ENCODE measurements at places on chromosomes 6 and 20.

GRCh38 chr6:49576618-49577017 lies 26.1 kb downstream of the C6orf141 start:
- DNase-seq: no peak

DNA sequence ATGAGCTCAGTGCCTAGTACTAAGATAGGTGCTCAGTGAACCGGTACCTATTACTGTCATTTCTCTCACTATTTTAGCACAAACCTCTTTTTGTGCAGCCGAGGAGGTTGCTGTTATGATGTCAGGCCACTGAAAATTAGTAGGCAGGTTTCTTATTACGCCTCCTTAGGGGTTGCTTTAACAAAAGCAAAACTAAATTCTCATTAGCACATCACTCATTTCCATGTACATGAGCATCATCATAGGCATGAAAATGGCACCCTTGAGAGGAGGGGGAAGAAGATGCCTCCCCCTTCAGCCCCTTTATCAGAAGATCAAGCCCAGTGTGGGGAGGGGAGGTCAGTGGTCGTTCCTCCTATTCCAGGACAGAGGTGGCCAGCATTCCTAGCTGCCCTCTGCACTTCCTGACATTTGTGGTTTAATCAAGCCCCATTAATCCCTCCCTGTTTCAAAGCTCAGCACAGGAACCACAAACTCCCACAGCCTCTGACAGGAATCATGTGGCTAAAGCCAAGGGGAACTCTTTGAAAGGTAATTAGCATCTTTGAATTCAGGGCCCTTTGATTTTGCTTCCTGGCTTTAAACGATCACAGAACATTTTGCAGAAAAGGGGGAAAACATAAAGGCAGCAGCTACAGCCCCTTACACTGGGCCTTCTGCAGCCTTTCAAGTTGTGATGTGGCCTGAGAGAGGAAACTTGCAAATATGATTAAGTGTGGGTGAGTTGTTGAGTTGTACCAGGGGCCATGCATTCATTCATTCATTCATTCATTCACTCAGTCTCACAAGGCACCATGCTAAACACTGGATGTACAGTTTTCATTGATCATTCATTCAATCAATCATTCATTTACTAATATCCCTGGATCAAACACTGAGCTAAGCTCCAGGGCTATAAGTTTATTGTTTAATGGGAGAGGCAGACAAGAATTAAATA lies 31.9 kb upstream of the PSMF1 start:
- no peak for DNase-seq

DNA sequence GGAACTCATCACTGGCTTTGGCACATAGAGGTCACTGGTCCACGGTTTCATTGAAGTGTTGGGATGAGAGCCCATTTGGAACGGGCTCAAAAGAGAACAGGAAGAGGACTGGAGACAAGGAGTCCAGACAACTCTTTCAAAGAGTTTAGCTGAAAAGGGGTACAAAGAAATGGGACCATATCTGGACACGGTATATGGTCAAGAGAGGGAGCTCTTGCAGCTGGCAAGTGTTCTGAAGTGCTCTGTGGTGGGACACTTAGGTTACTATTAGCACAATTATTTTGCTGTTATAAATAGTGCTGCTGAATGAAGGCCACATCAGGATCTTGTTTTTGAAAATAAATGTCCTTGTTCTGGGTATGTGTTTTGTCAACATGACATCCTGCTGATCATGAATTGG lies 4.6 kb downstream of the SGK2 start:
- no peak for DNase-seq

DNA sequence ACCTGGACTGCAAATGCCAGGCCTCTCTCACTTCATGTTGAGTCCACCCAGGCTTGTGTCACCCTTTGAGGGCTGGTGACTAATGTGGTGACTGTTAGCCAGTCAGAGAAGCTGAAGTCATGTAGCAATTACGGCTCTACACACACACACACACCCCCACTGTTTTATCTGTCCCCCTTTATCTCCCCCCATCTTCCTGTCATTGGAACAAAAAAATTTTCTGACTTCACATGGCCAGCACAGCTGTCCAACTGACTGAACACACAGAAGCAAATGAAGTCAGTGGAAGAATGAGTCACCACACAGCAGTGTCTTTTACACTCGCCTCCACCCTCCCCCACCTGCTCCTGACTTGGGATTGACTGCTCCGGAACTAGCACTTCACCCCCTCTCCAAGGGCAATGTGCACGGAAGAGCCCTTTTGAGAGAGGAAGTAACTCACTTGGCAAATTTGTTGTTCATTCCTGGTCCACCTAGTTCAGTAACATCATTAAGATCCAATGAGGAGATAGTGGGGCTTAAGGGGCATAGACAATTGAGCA lies 198.0 kb downstream of the RNF144B start:
- no peak for DNase-seq

DNA sequence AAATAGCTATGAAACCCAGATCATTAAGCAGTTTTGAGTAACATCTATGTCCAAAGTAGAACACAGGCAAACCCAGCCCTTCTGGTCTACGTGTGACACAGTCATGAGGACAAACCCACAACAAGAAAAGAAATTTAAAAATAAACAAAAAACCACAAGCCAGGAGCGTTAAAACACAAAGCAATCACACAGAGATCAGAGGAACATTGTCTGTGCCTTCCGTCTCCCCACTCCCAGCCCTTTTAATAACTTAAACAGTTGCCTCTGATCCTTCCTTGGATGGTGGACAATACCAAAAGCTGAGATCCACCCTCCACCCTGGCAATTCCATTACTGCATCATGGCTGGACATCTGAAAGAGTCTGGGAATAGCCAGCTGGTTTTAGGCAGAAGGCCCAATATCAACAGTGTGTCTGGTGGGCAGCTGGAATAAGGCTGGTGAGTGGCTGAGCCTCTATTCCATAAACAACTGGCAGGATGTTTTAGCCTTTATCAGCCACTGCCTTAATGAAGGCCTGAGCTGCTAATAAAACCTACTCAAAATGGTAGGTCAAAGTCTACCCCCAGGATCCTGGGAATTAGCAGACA lies 15.7 kb upstream of the LAMA4 start:
- no peak for DNase-seq

- DNase-seq: no peak
These were observed 19.8 kb downstream of the RFPL4B start for GRCh38 chr6:112366695-112367553.

DNA sequence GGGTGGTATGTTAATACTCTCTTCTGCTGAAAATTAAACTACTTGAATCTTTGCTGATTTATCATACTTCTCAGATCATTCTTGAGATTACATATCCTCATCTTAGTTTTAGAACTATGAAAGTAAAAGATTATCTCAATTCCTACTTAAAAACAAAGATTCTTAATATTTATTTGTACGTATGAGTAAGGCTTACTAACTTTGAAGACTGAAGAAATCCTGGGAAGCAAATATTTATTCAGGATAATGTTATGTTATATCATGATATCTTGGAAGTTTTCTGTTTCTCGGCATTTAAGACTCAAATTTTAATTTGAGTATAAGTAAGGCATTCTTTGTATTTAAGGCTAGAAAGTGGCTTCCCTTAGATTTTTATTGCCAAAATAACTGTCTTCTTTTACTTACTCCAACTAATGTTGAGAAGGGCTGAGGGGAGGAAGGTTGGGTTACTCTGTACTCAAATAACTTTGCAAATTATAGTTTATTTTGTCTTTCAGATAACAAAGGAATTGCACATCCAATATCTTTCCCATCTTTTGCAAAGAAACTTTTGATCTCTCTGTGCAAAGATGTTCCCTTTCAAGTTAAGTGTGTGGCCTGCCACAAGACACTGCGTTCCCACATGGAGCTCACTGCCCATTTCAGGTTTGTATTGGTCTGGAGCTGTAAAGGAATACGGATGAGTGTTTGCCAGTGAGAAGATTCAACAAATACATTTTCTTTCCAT lies 30.5 kb upstream of the BAG2 start:
- no peak for DNase-seq

- DNase-seq: no peak
These were observed 78.6 kb downstream of the AIG1 start for GRCh38 chr6:143139239-143139784.

GRCh38 chr6:6600875-6601274 lies 12.4 kb downstream of the LY86 start:
- DNase-seq: no peak

DNA sequence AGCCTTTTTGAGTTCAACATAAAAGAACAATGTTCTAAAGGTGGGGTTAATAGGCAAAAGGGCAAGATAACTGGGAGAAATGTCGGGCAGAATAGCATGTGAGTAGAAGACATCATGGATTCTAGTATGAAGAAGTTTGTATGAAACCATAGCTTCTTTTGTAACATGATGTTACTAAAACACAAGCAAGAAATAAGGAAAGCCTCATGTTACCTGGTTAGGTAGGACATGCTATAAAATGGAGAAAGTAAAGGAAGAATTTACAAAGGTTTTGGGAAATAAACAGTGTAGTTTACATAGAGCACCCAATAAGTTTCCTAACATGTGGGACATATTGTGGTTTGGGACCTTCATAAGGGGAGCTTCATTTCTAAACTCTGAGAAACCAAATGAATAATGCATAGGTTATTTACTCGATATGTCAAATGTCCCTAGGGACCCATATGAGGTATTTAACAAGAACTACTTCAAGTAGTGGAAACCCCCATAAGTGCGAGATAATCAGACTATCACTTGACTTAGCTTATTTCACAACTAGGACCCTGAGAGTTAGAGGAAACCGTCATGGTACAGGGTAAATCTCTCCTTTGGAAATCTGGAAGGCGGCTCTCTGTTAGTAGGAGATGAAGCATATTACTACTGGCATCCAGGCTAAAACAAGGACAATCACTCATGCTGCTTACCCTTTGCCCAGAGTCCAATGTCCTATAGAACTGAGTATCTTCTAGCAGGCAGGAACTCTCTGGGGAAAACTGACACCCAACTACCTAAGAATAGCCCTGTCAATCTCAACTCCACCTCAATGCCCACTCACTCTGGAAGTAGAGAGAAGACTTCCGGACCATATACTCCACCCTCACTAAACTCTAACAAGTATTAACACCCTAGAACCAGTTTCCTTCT lies 57.5 kb downstream of the ILRUN start:
- no peak for DNase-seq

- no peak for DNase-seq
These were observed 66.7 kb downstream of the TMEM170B start for GRCh38 chr6:11604215-11604614.

DNA sequence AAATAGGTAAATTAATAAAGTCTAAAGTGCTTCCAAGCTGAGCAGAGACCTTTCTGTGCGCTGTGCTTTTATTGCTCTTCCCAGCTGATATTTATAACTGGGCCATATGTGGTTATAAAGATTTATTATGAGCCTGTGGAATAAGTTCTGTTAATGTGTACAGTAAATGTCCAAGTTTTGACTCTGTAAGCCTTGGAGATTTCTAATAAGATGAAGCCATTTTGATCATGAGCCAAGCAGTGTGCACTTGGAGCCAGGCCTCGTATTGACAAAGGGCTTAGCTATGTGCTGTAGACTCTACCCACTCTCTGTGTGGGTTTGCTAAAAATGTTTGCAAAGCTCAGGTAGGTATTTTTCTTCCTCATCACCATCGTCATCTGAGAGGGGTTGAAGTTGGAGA lies 361.1 kb downstream of the FOXA2 start:
- no peak for DNase-seq

DNA sequence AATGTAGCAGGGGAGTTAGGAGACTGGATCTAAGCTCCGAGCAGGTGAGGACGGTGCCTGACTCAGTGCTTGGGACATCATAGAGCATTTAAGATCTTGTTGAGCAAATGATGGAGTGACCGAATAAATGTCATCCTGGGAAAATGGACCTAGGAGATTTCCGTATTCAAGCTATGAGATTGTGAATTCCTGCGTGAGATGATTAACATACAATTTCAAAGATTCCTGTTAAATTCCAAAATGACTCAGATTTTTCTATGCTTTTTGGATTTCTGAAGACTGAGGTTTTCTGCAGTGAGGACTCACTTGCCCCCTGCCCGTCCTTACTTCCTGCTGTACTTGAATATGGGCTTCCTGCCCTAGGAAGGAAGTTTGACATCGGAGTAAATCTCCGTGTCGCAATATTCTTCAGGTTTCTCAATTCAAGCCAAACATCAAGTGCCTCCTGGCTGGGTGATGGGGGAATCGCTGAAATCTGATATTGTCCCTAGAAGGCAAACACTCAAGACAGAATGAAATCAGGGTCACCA lies 5.2 kb downstream of the SYTL3 start:
- no peak for DNase-seq

DNA sequence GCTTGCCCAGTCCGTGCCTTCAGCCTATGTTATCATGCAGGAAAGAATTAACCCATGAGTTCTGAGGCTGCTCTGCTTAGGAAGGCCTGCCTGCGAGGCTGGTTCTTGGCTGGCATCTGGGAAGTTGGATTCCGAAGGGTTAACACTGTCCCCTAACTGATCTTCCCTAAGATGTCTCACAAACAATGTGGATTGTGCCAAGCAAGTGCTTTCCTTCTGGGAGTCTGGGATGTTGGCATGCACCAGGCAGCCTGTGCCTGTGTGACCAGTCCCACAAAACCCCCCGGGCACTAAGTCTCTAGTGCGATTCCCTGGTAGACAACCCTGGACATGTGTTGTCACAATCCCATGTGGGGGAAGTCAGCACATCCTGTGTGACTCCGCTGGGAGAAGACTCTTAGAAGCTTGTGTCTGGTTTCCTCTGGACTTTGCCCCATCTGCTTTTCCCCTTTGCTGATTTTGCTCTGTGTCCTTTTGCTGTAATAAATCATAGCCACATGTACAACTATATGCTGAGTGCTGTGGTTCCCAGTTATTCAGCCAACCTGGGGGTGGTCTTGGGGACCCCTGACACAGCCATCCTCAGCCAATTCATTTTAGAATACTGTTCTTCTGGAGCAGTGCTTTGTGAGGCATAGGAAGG lies 83.8 kb downstream of the SLC22A23 start:
- DNase-seq: no peak

GRCh38 chr20:23679133-23680092 lies 9.4 kb downstream of the CST4 start:
- no peak for DNase-seq

DNA sequence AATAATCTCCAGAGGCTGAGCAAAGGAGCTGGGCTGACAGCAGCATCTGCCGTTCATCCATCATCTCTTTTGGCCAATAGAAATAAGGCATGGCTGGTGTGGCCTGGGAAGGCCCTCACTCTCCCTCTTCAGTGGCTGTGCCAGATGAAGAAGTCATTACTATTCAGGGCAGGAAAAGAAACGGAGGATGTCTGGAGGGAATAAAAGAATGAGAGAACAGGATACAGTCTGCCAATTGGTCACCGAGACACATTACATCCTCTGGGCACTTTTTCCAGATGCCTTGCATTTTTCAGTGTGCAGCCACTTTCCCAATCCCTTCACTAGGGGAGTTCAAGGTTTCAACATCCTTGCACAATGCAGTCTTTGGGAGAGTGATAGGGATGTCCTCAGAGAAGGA lies 32.2 kb upstream of the VGLL2 start:
- no peak for DNase-seq

GRCh38 chr6:24906314-24906713 lies 29.4 kb downstream of the RIPOR2 start:
- DNase-seq: no peak

- no peak for DNase-seq
These were observed 82.9 kb upstream of the EXOC2 start for GRCh38 chr6:775863-776262.

GRCh38 chr6:36314221-36315014 lies 22.3 kb downstream of the BNIP5 start:
- DNase-seq: no peak

- DNase-seq: no peak
These were observed 4.8 kb downstream of the CCHCR1 start for GRCh38 chr6:31152781-31153180.

- no peak for DNase-seq
These were observed 365.3 kb upstream of the PTCHD4 start for GRCh38 chr6:48476257-48476656.
